ENCODE measurements at places on chromosomes 3 and 15.

GRCh38 chr15:40320931-40321371, 2.5 kb upstream of the INAFM2 start:
- DNase-seq: peak; percentile 61

DNA sequence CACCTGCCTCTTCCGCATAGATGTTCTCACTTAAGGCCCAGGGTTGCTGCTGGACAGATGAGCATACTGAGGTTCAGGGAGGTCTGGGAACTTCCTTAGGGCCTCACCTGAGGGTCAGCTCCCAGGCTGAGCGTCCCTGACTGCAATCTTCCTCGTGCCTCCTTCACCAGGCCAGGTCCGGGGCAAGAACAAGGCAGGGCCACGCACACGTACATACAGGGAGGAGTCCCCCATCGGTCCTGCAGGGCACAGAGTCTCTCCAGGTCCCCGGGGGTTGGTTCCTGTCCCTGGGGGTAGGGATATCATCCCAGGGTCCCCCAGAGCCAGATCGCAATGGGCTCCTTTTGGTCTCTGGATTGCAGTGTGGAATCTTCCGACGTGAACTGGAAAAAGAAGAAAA, 130.1 kb downstream of the LRRK1 start:
- no peak for DNase-seq

GRCh38 chr3:140438736-140439470, 239.0 kb upstream of the TRIM42 start:
- no peak for DNase-seq

DNA sequence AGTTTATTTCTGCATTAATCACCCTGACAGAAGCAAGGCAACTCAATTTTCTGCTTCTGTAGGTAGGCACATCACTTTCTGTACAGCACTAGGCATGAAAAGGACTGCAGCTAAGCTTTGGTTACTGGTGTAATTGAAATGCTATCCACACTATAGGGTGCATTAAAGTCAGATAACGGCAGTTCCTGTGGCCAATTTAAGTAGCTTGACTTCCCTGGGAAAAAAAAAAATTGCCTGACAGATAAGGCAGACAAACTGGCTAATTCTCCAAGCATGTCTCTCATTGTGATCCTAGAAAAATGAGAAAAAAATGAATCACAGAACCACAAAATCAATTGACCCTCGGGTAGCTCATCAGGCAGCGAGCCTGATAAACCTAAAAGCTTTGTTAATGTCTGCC, 151.4 kb downstream of the MEIS2 start:
- no peak for DNase-seq

- DNase-seq: no peak
Measured at GRCh38 chr3:151228666-151229040, 25.6 kb upstream of the GPR171 start.

DNA sequence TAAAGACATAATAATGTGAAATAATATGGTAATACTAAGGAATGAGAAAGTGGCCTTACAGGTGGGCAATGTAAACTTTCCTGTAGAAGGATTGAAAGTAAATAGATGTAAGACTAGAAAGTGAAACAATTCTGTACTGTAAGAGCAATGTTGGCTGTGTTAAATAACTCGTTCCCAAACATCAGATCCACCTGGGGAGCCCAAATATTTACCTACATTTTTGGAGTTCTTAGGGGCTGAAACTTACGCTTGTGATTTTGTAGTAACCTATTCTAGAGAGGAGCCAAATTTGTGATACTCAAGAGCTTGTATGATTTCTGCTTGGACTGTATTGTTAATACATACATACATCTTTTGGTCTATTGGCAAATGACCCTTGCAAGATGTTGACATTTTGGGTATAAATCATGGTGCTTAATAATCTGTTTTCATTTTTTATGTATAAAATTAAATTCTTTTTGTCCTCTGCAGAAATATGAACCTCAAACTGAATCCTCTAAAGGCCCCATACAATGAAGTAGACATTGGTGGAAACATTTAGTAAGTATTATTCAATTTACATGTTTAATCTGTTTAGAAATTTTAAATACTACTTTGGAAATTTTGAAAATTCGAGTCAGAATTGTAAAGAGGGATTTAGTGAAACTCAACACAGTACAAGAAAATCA, 8.5 kb upstream of the CHD2 start:
- no peak for DNase-seq

GRCh38 chr3:77190374-77190773, 150.5 kb downstream of the ROBO2 start:
- DNase-seq: no peak

DNA sequence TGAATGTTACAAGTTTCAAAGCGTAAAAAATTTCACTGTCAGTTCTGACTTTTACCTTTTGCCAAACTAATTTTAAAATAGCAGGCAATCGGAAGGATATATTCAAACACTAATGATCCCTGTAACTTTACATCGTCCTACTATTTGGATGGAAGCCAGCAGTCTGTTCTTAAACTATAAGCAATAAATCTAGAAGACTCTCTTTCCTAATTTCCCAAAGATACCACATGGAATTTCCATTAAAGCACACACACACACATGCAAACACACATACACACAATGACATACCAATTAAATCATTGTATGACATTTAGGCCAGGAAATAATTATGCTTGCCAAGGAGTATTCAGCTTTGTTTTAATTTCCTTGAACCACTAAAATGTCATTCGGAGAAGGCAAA, 32.0 kb downstream of the IL17RD start:
- no peak for DNase-seq

- no peak for DNase-seq
Measured at GRCh38 chr3:73848173-73848906, 223.6 kb upstream of the PDZRN3 start.

DNA sequence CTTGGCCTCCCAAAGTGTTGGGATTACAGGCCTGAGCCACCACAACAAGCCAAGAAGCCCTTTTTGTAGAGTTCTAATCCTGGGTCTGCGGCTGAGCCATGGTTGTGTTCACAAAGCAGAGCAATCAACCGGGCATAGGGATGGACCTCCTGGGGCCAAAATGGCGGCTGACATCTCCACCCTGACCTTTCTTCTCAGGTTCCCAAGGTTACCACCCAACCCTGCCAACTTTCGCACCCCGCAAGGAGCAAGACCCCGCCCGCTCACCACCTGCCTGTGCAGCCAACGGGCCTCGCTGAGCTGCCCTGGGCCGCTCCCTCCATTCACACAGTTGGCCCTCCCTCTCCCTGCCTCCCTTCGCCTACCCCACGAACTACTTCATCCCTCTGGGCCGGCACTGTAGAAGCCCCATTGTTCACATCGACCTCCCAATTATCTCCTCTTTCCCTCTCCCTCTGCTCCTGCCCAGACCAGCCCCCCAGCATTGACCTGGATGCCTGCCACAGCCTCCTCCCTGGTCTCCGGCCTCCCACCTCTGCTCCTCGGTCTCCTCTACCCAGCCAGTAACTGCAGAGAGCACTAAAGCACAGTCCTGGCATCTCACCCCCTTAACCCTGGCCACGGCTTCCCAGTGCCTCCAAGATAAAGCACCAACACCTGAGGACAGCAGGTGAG, 62.0 kb upstream of the TFRC start:
- DNase-seq: no peak

GRCh38 chr3:119585856-119586570, 6.7 kb downstream of the ADPRH start:
- DNase-seq: no peak

- no peak for DNase-seq
Measured at GRCh38 chr3:5136919-5137429, 14.9 kb downstream of the ARL8B start.

- no peak for DNase-seq
Measured at GRCh38 chr15:76183930-76184649, 124.3 kb downstream of the TMEM266 start.

GRCh38 chr3:79246875-79247724, 520.7 kb downstream of the ROBO1 start:
- no peak for DNase-seq

DNA sequence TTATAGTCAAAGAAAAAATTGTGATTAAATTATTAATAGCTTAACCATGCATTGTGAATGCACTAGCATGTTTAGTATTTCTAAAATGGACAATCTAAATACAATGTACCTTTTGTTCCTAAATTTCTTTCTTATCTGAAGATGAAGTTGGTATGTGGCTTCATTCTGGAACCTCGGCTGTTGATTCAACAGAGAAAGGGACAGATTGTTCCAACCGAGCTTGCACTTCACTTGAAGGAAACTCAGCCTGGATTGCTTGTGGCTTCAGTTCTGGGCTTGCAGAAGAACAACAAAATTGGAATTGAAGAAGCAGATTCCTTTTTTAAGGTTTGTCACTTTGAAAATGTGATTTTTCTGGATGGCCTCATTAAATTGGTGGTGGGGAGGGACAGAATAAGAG, 32.6 kb downstream of the HPS3 start:
- DNase-seq: no peak

DNA sequence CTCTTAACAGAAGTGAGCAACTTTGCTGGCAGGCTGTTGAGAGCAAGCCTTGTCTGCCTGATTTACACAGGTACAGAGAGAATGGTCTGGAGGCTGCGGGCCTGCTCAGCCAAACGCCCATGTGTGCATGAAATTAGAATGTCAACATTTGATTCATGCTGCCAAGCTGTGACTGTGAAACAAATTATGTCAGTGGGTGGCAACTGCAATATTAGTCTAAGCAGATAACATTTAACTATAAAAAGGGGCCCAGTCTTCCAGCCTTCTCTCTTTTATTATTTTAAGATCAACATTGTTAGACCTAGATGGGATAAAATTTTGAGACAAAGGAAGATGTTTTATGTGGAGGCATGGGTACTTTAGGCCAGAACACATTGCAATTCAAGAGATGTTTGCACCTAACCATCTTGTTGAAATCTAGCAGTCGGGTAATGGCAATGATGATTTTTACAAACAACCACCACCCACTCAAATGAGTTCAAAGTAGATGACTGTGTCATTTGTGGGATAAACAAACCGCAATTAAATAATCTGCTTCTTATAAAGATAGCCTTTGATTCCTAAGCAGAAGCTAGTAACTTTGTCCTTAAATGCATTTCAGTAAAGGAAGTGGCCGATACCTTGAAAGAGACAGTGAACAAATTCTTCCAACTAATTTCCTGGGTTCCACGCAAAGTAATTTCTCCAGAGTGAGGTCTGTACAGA, 70.2 kb downstream of the FOXB1 start:
- DNase-seq: no peak

DNA sequence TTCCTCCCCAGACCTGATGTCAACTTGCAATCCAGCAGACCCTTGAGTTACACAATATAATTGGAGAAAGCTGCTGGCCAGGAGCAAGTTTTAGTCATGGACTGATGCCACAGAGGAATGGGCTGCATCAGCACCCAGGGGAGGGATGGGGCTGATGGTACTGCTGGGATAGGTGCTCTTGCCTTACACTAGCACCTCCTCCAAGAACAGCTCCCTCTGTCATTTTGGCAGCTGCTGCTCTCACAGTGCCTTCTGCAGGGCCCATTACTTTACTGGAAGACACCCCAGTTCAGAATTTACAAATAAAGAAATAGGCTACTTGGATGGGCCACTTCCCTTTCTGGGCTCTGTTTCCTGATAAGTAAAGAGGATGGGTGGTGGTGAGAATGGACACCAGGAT, 85.3 kb upstream of the RORA start:
- DNase-seq: no peak

- DNase-seq: no peak
Measured at GRCh38 chr3:119403201-119403600, 60.2 kb downstream of the TMEM39A start.

DNA sequence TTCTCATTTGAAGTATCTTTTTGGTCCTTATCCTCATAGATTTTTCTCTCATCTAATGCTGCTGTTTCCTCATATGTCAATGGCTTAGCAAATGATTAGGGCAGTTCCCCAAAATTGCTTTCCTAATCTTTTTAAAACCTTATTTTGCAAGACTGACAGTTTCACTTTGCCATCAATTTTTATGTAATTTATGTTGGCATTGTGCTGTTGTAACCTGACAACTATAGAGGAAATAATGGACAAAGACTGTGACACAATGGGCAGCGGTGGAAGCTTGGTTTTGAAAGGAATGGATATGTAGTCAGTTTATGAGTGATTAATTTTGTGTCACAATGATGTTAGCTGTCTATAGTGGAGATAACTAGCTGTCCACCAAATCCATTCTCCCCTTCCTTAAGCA, 10.6 kb upstream of the SH3BP5 start:
- DNase-seq: no peak

DNA sequence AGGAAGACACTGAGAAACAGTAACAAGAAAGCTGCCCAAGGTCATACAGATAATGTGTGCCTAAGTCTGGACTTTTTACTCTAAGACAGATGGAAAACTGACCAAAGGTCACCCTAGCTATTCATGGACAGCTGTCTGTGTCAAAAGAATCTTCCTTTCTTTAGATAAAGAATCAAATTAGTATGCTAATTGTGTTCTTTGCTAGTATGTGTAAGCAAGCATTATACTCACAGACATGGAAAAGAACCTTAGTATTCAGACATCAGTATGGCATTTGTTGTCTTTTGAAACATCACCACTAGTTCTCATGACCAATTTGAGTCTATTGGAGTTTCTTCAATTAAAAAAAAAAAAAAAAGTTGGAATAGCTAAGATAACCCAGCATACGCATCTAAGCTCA, 91.8 kb upstream of the SOX2 start:
- DNase-seq: no peak

- no peak for DNase-seq
Measured at GRCh38 chr3:48695393-48695753, 9.7 kb upstream of the NCKIPSD start.

DNA sequence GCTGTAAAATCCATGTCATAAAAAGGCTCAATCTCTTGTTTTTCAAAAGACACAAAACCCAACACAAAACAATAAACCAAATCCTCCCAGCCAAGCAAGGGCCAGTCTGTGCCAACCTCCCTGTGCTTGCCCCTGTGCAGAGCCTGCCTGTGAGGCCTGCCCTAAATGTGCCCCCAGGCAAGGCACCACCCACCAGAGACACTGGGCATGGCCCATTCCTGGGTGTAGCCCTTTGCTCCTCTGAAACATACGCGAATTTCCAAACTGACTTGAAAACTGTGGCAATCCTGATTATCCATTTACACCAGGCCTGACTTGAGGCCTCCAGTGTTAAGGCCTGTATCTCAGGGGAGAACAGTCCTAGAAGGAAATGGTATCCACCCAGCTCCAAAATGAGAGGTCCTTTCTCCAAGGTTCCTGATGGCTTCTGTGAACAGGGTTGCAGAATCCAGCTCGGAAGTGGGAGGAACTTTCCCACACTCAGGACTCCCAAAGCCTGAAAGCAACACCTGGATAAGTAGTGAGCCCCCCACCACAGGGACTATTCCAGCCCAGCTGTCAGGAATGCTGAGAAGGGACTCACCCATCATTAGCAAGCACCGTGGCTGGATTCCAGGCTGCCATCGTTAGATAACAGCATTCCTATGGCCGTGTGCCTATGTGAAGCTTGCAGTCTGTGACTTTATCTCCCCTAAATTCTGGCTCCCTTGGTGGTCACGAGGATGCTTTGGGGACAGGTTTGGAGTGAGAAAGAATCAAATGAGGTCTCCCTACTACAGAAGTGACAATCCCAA, 61.8 kb downstream of the CACNA2D2 start:
- no peak for DNase-seq
